ENCODE measurements at places on chromosomes 1 and 21.

- no peak for DNase-seq
These were observed 5.1 kb upstream of the MYBPH start for GRCh38 chr1:203180611-203181330.

DNA sequence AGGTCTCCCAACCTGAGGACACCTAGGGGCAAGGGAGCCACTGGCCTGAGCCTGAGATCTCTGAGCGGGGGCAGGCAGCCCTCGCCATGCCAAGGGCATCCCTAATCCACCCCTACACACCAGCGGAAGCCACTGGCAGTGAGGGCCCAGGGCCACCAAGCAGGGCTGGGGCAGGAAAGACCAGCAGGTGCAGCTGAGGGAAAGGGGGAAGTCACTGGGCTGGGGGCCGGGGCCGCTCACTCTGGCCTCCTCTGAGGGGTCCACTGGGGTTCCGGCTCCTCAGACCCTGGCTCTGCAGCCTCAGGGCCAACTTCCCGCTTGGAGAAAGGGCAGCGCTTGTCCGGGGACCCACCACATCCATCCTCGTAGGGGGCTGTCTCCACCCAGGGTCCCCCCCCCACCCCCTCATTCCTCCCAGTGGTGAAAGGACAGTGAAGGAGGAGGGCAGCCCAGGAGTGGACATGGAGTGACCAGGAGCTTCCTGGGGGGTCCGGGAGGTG lies 42.5 kb upstream of the ACTRT2 start:
- DNase-seq, result no peak

GRCh38 chr1:214492401-214493075 lies 58.9 kb downstream of the PTPN14 start:
- DNase-seq, result no peak

GRCh38 chr1:934991-935750 lies 11.4 kb downstream of the SAMD11 start:
- DNase-seq, result no peak

DNA sequence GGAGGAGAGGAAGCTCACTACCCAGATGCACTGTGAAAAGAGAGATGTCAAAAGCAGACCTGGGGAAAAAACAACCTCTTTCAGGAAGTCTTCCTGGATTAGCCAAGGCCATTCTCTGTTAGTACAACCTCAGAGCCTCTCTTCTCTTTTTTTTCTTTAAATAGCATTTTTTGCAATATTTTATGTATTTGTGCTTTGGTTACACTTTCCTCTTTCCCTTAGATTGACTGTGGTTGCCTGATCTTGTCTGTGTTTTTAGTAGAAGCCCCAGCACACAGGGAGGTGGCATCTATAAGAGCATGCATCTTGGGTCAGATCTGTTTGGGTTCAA lies 18.8 kb downstream of the SLC26A9 start:
- no peak for DNase-seq

- no peak for DNase-seq
These were observed 25.6 kb downstream of the PADI3 start for GRCh38 chr1:17274186-17275170.

DNA sequence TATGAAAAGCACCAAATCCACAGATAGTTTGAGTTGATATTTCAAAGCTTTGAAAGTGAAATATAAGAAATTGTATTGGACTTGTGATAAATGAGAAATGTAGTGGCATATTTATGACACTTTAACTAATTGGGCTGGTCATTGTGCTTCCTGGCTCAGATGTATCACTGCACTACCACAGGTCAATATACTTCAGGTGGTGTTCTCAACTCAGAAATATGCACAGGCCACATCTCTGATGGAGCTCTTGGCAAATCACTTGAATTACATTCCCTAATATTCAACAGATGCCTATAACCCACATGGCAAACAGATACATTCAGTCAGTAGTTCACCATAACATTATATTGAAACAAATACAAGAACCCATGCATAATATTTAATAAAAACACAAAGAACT lies 209.6 kb downstream of the LYPLAL1 start:
- no peak for DNase-seq

DNA sequence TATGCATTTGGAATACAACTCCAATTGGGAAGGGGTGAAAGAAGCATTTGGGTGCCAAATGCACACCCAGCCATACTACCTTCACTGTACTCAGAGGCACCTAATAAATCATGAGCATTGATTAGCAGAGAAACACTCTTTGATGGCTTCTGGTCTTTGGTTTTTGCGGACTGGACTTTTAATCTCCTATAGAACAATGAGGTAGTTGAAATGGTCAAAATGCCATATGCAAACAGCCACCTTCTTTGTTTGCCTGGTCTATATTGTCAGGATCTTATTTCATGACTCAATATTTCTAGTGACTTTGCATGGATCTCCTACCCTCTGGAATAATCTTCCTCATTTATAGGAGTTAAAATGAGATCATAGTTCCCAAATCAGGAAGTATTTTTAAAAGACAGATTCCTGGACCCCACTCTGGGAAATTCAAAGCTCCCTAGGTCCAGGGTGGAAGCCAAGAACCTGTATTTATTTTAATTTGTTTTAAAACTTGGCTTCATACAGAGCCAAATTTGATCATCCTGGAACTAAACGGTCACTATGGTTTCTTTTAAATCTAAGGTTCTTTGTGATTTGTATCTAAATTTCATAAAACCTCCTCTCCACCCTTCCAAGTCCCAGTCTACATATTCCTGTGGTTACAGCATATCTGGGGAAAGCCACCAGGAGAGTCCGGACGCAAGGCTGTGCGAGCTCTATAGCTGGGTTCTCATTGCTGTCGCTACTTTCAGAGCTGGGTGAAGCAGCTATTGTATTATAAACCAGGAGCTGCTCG lies 8.7 kb downstream of the FAM3B start:
- DNase-seq, result no peak

DNA sequence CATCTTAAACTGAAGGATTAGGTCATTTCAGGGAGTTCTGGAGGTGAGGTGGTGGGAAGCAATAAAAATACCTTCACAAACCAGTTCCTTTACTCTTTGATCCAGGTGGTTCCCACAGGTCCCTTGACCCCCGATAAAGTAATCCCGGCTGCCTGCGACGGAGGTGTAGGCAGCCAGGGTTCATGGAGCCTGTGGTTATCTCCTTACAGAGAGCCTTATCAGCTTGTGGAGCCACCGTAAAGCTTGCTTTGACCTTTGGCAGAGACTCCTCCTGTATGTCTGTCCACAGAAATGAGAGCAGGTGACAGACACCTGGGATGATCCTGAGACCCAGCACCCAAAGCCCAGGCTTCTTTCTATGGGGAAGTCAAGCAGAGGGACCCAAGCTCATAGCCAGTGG lies 243.4 kb downstream of the KIF26B start:
- no peak for DNase-seq

DNA sequence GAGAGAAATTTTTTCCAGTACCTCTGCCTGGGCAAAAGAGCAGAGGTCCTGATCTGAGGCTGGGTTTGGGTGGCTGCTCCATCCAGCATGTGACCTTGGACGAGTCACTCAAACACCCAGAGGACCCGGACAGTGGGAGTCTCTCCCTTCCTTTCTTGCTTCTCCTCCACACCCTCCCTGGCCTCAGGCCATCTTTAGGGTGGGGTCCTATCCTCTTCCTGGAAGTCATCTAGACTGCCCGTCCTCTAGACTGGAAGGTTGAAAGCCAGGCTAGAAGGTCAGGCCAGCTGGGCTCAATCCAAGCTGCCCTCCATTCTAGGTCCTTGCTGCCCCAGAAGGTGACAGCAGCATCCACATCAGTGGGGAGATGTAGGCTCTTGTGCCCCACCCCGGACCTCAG lies 599.5 kb downstream of the MATN1 start:
- DNase-seq, result no peak

GRCh38 chr1:117501281-117501680 lies 104.6 kb upstream of the TENT5C start:
- DNase-seq, result no peak

DNA sequence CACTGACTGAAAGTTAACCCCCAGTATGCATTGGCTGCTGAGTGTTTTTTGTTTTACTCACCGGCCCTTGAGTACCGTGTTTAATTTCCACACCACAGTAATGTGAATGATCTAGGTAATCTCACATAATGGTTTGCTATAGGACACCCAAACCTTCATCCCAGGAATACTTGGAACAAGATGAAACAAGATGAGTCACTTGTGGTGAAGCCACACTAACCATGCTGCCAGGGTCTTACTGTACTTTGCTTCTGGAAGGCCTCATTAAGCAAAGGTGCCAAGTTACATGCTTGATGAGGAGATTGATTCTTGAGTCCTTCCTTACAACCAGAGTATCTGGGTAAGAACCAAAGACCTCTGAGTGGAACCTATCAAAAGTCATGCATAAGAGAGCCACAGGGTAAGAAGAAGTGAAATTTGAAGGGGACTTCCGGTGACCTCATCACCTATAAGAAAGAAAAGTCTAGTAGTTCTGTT lies 163.3 kb downstream of the NRIP1 start:
- DNase-seq, result no peak

DNA sequence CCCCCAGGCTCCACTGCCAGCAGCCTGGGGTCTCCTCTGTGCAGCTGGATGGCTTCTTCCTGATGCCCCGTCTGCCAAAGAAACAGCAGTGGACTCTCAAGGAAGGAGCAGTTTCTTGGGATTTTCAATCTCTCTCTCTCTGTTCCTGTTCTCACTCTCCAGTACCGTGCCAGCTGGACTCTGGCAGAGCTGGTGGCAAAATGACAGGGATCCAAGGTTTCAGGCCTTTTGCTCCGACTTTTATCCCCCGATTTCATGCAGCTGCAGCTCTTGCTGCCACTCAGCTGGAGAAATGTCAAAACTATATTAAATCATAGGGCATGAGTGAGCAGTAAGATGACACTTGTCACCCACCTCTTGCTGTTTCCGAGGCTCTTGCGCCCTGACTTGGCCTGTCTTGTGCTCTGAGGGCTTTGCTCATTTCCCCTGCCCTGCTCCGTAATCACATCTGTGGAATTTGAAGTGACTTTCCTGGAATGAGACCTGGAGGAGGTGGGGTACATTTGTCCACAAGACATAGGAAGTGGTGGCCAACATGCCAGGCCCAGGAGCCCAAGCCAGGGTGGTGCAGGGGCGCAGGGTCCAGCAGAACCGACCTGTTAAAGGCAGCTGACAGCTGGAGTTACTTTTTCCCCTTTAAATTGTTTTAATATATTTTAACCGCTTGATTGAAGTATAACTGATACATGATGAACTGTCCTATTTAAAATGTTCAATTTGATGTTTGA lies 576.2 kb downstream of the PTPRU start:
- DNase-seq, result no peak

- DNase-seq, result no peak
These were observed 462.0 kb upstream of the RUNX1 start for GRCh38 chr21:35510957-35511695.

GRCh38 chr1:46689897-46690296 lies 18.2 kb downstream of the TEX38 start:
- no peak for DNase-seq

DNA sequence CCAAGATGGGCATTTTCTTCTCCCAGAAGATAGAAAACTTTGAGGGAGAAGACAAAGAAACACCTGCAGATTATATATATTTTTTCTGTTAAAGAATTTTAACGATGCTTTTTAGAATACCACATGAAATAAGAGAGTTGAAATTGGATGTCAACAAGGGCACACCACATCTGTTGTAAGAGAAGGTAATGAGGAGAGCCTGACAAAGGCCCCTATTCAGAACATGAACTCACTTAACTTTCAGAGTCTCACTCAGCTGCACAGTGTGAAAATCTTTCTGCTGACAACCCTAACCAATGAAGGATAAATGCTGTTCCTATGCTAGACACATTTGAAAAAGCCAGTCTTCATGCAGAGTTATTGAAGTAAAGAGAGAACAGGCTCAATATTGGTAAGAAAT lies 7.3 kb downstream of the KRTAP22-2 start:
- DNase-seq, result no peak

- DNase-seq, result no peak
These were observed 63.1 kb downstream of the NIBAN1 start for GRCh38 chr1:184911103-184911745.

- DNase-seq, result no peak
These were observed 1577.0 kb downstream of the NCAM2 start for GRCh38 chr21:22575165-22575584.

DNA sequence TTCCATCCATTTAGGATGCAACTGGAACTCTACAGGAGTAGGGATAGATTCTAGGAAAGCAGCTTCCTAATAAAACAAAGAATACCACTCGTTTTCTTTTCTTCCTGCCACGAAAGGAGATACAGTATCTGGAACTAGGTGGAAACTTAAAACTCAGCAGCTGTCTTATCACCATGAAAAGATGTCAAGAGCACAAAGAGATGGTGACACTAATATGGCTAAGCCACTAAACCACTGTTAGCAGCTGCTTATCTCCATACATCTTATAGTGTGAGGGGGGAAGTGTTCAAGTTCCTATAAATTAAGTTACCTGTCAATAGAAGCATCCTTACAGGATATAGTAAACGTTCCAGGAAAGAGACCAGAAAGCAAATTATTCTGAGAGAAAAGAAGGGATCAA lies 162.5 kb downstream of the TYW3 start:
- no peak for DNase-seq

DNA sequence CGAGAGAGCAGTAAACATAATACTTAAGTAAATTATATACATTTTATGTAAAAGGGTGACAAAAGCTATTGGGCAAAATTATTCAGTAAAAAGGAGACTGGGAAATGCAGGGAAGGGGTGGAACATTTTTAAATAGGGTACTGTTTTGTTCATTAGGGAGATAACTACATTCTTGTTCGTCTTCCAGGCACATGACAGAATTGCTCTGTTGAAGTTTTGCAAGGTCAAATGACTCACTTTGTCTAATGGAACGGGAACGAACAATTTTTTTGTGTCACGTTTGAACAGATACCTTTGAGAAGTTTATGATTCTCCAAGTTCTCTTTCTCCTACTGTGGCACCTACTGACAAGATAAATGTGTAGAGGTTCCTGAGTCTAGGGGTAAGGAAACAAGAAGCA lies 382.3 kb upstream of the ZRANB2 start:
- DNase-seq, result no peak

DNA sequence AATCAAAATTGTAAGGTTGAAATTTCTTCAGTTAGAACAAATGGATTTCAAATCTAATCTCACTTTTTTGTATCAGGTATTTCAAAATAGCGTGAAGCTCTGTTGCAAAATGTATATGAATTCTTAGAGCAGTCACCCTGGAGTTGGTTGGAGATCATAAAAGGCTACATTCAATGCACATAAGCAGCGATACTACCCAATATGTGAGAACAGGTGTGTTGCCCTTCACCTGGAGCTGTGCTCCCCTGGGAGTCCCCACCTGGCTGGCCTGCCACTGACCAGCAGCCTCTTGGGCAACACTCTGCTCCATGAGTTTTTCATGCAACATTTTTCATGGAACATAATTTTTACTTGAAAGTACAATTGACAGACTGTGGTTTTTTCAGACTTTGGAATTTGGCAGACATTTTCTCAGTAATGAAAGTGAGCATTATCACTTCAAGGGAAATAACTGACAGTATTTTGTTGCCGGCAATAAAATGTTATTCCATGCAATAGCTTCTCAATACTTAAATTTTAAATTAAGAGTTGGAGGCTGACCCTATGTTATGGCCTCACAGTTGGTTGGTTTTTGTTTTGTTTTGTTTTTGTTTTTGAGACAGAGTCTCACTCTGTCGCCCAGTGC lies 95.1 kb downstream of the ST3GAL3 start:
- DNase-seq, result no peak

- DNase-seq, result no peak
These were observed 534.2 kb upstream of the PLXNA2 start for GRCh38 chr1:208778417-208778816.

- no peak for DNase-seq
These were observed 112.7 kb upstream of the JUN start for GRCh38 chr1:58896246-58897183.
